ENCODE measurements at places on chromosomes 12 and 14.
A peak's percentile ranks its signal among the peaks of the same experiment; 100 is the strongest.

GRCh38 chr14:33534104-33534503 is 416.8 kb downstream of the EGLN3 start:
- no peak for DNase-seq

- DNase-seq: no peak
These were observed 37.0 kb downstream of the TMEM121 start for GRCh38 chr14:105563347-105563737.

DNA sequence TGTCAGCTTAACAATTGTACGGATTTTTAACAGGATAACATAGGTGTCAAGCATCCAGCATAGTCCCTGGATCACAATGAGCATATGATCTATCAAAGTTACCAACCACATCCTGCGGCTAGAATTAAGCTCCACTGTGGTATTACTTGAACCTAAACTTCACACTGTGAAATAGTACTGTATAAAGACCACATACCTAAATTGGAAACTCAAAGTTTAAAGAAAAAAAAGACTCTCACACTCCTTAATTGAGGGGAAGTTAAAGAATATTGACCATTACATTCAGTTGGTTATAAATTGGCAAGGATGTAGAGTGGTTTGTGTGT is 133.0 kb upstream of the PZP start:
- DNase-seq: no peak

DNA sequence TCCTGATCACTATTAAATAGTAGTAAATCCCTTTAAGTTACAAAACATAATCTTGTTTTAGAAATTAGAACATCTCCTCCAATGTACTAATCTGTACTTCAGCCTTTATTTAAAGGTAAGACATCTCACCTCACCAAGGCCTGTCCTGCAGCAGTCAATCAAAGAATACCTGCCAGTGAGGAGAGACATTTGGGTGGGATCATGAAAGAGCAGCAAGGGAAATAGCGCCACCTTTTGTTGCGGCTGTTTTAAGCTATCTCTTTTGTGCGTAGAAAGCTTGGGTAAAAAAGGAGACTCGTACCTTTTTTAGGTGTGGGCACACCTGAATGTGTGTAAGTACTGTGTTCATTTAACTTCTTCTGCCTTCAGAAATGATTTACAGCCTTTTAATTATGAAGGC is 117.8 kb upstream of the TMTC1 start:
- DNase-seq: no peak

DNA sequence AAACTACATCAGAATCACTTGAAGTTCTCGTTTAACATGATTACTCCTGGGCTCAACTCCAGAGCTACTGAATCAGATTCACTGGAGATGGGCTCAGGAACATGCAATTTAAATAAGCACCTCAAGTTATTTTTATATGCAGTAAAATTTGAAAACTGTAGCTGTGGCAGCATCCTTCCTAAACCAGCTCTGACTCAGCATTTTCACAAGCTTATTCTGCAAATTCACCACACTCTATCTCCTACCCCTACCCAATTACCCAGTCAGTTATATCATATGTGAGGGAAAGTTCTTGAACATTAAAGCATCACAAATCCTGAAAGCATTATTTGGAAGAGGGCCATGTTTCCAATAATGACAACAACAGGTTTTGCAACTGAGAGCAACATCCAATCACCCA is 24.2 kb upstream of the LRRC9 start:
- DNase-seq: no peak

GRCh38 chr12:29893002-29893401 is 109.3 kb upstream of the TMTC1 start:
- DNase-seq: no peak

GRCh38 chr12:127559349-127560040 is 707.5 kb upstream of the TMEM132C start:
- peak; percentile 61 for DNase-seq

GRCh38 chr14:100219126-100219785 is 19.7 kb upstream of the YY1 start:
- no peak for DNase-seq

GRCh38 chr14:101825797-101826196 is 64.3 kb downstream of the PPP2R5C start:
- DNase-seq: no peak

DNA sequence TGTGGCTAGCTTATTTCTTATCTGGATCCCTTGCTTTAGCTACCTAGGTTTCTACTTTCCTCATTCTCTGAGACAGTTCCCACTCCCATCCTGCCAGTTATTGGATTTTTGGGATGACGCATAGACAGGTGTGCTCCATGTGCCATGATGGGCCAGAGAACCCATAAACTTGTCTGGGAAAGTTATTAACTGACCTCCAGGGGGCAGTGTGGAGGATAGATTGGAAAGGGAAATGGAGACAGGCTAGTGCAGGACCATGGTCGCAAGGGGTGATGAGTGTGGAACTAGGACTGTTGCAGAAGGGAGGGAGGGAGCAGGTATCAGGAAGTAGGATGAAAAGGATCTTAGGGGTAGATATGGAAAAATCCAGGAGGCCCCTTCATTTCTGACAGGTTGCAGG is 80.3 kb downstream of the ESRRB start:
- DNase-seq: no peak

- no peak for DNase-seq
These were observed 39.6 kb downstream of the LARP4 start for GRCh38 chr12:50440288-50440687.

- DNase-seq: peak; percentile 8
These were observed 100.8 kb downstream of the CCER1 start for GRCh38 chr12:90854136-90854689.

- DNase-seq: no peak
These were observed 193.8 kb upstream of the NPAS3 start for GRCh38 chr14:32744811-32745445.
